ENCODE measurements at places on chromosomes 11 and 22. TPM values are rescaled to one million over a fixed set of nuclear protein-coding genes. Genes with fewer than 3 reads are reported as not detected.

DNA sequence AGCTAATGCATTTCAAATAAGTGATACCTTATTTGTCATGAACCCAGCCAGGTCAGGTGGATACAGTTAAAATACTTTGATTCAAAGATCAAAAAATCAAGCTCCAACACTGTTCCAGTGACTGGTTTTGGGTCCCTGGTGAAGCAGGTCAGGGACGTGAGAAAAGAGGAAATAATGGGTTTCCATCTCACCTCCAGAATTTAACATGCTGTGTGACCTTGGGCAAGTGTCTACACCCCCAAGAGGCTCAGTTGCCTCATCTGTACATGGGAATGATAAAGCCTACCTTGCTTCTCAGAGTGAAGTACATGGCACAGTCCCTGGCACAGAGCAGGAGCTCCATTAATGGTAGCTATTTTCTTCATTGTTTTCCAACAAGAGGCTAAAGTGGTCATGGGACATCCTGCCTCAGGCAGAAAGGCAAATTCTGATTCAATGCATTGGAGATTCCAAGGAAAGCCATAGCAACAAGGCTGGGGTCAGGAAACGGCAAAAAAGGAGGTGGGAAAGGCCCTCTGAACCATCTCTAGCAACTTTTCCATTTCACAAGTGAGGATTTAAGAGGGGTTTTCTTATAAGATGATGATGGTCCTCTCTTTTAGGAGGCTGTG lies 108.5 kb downstream of the CSNK2A3 start:
- no peak overlapping the region for H3K27ac ChIP-seq
- DNase-seq = no peak
- no peaks in the 10 kb centered on the region for H3K27me3 ChIP-seq
- peaks cover 19% of the 10 kb centered on the region for H3K4me1 ChIP-seq
- no peaks in the 10 kb centered on the region for H3K36me3 ChIP-seq

DNA sequence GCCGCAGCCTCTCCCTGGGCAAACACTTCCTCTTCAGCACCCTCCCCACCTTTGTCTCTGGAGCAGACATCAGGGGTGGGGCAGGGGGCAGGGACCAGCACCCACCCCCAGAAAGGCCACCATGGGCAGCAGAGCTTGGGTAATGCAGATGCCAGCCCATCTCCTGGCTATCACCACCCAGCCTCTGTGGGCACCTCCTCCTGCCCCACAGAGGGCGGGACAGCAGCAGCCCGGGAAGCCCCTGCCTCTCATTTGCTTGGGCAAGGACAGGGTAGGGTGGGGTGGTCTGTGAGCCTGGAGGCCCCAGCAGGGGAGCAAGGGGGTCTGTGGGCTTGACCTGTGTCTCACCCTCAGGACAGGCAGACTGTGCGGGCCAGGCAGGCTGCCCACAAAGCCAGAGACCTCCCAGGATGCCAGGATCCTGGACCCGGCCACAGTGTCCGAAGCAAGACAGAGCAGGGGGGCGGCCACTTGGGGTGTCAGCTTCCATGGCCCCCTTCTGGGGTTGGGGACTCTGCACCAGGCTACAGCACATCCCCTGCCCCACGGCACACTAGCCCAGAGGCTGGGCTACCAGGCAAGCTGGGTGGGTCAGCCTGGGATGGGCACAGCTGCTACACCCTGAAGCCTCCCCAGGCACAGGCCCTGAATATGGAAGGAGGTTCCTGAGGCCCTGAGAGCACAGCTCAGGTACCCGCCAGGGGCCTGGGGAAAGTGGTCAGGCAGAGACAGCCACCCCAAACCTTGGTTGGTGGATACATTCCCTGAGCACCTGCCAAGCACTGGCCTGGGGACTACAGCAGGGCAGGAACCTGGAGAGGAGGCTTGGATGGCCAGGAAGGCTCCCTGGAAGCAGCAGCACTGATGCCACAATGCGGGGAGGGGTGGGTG lies 4.5 kb downstream of the RNH1 start:
- peaks cover 44% of the 10 kb centered on the region for H3K4me1 ChIP-seq
- DNase-seq = peak; percentile 21
- H3K27me3 ChIP-seq = no peaks in the 10 kb centered on the region
- no peaks in the 10 kb centered on the region for H3K36me3 ChIP-seq
- no peak overlapping the region for H3K27ac ChIP-seq
- H3K4me3 ChIP-seq = no peak overlapping the region

DNA sequence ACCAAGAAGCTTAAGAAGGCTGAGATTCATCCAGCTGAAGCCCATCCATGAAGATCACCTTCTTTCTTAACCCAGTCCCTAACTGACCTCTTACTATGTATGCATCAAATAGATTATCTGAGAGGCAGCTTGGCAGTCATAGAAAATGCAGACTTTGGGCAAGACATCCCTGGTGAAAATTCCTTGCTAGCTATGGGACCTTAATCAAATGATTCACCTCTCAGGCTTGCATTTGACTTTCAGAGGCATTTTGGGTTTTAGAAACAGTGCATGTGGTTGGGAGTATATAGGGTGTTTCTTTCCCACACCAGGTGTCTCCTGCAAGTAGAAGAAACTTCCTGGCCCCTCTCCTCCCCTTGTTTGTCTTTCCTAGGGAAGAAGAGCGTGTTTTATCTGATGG lies 188.5 kb upstream of the ISX start:
- H3K27ac ChIP-seq = no peak overlapping the region
- H3K27me3 ChIP-seq = no peaks in the 10 kb centered on the region
- no peak overlapping the region for H3K4me3 ChIP-seq

GRCh38 chr11:73632996-73633395 lies 13.4 kb upstream of the PLEKHB1 start:
- H3K4me3 ChIP-seq = no peak overlapping the region
- no peak for DNase-seq
- H3K27me3 ChIP-seq = no peaks in the 10 kb centered on the region
- no peaks in the 10 kb centered on the region for H3K36me3 ChIP-seq
- no peaks in the 10 kb centered on the region for H3K4me1 ChIP-seq
- H3K27ac ChIP-seq = no peak overlapping the region

The HYLS1 gene
- total RNA-seq = 9.4 TPM

The MCAM gene
- 0.42 TPM for total RNA-seq

The TCN1 gene
- not detected for total RNA-seq
